ENCODE measurements at places on chromosomes 4 and X.

GRCh38 chrX:148613636-148614035 is 113.2 kb downstream of the AFF2 start:
- no peak for DNase-seq

GRCh38 chr4:38980903-38981676 is 51.1 kb downstream of the TMEM156 start:
- no peak for DNase-seq

DNA sequence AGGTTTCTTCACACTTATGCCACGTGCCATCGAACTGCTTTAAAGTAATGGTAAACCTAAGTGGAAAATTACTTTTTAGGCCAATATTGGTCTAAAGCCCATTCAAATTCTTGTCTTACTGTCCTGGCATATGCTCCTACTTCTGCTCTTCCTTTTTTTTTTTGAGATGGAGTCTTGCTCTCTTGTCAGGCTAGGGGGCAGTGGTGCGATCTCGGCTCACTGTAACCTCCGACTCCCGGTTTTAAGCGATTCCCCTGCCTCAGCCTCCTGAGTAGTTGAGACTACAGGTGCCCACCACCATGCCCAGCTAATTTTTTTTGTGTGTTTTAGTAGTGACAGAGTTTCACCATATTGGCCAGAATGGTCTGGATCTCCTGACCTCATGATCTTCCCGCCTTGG is 129.0 kb upstream of the TECRL start:
- no peak for DNase-seq

DNA sequence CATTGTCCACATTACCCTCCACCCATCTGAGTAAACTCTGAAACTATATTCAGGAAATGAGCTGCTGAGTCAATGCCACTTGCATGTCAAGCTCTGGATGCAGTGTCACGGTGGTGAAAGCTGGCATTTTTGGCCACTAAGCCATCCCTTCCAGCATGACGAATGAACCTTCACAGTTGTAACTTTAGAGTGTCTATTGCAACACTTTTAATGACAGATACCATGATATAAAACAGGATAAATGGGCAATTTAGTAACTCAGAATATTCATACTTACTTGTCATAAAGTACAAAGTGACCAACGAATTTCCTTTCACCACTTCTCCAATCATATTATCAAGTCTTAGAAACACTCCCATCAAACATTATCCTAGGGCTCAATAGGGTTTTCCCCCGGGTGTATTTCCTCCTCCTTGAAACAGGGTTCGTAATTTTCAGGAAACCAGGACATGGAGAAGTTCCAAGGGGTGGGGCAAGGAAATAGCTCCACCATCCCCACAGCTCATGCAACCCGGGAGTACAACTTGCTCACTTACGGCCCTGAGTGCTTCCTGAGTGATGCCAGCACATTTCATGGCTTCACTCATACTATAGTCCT is 73.1 kb downstream of the MTHFD2L start:
- no peak for DNase-seq
